ENCODE measurements at places on chromosomes 12 and 14.

DNA sequence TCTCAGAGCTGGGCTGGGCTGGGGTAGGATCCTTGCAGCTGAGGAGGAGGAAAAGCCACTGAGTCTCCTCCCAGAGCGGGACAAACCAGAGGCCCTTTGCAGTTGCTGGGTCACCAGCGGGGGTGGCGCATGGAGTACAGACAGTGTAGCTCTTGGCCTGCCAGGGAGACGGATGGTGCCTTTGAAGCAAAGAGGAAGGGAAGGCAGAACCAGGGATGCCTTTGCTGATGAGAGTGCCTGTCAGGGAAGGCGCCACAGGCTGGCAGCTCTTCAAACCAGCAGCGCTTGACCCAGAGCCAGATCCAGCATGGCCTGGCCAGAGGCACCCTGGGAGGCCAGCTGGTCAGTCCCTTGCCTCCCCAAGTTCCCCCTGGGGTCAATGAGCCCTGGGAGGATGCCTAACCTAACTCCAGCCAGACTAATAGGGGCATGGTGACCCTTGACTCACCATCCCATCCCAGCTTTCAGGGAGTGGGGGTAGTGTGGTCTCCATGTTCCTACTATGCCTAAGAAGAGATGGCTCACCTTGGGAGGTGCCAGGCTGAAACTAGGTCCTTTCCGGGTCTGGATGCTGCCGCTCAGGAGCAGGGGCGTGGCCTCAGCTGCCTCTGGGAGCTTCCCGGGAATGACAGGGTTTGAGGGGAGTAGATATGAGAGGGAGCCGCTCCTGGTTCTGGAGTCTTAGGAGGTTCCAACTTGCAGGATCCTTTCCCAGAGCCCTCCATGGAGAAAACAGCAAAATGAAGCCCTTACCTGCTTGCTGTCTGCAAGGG lies 19.8 kb downstream of the VASH1 start:
- no peak for DNase-seq

GRCh38 chr12:124686370-124687173 lies 119.2 kb upstream of the NCOR2 start:
- no peak for DNase-seq

DNA sequence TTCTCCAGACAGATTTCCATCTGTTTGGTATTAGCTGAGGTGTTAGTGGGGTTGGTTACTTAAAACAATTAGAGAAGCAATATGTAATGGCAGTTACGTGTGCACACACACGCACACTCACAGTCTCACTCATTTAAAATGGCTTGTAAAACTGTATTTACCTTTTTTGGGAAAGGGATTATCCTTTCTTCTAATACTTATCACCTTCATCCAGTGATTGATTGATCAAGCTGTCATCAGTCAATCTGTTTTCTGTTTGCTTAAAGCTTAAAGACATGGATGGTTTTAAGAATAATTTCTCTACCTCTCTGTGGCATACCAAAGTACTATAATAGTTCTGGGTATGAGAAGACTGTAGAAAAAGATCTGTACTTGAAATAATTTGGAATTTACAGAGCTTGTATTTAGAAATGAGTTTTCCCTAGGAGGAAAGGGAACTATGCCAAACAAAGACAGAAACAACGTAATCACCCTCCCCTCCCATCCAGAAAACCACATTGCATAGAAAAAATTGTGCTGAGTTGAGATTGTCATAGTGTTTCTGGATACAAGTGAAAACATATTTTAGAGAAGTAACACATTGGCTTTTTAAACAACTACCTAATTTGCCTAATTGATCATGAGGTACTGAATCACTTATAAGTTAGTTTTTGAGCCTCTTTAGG lies 455.8 kb downstream of the PCNX1 start:
- DNase-seq, result no peak

DNA sequence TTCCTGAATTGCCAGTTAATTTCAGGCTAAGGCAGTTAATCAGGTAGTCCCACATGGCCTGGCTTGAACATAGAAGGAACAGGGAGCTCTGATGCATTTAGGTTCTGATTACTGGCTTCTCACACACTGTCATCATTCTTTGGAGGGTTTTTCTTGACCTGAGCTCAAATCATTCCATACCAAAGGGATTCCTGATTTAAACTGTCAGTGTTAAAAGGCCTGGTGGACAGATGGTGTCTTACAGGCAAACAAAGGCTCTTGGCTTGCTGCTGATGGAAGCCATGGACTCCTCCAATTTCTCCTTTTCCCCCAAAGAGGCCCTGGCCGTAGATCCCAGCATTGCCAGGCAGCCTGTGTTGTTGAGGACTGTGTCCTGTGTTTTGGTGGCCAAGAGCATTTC lies 30.2 kb downstream of the CACNA1C start:
- no peak for DNase-seq

DNA sequence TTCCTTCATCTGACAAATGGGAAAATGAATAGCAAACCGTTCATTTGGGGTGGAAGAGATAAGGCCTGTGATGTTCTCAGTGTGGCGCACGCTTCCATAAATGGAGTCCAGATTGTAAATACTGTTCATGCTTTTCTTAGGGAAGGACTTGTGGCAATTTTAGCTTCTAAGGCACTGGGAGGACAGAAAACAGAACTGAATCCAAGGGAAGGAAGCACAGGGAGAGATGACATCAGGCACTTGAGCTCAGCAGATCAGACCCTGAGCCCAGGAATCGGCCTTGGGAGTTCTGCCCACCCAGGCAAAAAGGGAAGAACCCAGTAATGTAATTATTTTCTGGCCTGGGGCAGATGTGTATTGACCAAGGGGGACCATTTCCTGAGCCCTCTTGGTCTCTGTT lies 7.2 kb upstream of the SH2B3 start:
- no peak for DNase-seq

- DNase-seq, result no peak
Observed at GRCh38 chr12:104155711-104156555, 17.9 kb upstream of the NFYB start.

GRCh38 chr12:55727643-55728185 lies 1.1 kb downstream of the CD63 start:
- DNase-seq, result no peak

- DNase-seq, result no peak
Observed at GRCh38 chr12:70920251-70920851, at the start of gene PTPRR. PTPRR (minus strand) TSS chr12:70920738; CDS start chr12:70920390, 348 bp downstream.

DNA sequence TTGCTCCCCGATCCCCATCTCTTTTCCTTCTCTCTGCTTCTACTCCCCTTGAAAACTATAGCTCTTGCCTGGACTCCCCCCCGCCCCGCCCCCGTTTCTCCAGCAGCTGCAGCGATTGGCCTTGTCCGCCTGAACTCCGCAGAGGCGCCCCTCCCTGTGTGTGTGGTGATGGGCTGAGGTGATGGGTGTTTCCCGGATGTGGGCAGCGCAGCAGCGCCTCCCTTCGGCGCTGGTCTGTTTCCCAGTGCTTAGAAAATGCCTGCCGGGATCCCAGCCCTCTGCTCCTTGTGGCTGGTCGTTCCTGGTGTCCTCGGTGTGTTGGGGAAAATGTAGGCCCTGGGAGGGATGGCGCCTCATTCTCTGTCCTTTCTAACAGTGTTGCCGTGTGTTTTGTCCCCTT lies 43.3 kb downstream of the GALNT8 start:
- no peak for DNase-seq

DNA sequence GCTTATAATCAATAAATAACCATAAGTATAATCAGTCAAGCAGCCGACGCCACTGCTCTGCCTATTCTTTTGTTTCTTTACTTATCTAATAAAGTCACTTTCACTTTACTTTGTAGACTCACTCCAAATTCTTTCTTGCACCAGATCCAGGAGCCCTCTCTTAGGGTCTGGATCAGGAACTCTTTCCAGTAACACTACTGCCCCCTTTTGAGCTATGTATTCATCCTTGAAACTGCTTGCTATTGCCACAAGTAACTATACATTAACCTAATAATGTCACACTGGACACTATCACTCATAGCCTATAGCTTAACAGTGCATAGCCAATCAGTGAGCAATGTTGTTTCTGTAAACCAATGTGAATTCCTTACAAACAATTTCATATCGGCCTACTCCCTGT lies 2.8 kb upstream of the NID2 start:
- DNase-seq, result no peak

Data from AG04450 (cell line).